ENCODE measurements at places on chromosomes 13 and 19. TPM values are rescaled to one million over a fixed set of nuclear protein-coding genes. Genes with fewer than 3 reads are reported as not detected.

FOSB gene
- total RNA-seq = 10.2 TPM

DNA sequence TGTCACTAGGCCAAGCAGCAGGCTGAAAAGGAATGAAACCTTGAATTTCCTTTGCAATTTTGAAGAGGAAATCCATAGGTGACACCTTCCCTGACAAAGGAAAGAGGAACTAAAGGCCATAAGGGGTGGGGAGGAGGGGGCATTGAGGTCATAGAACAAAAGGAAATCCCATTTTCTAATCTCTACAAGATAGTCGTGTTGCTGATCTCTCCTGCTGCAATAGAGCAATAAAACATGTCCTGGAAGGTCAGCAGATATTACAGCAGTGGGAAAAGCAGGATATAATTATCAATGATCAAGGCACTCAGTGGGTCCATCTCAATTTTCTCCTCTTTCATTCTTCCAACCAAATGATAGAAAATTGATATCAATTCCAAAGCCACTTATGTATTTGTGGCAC is 20.3 kb upstream of the RAP2A start:
- peaks cover 11% of the 10 kb centered on the region for H3K27me3 ChIP-seq
- no peak for DNase-seq
- H3K4me1 ChIP-seq = no peaks in the 10 kb centered on the region
- H3K27ac ChIP-seq = no peak overlapping the region
- no peaks in the 10 kb centered on the region for H3K36me3 ChIP-seq

PPFIA3 gene
- 3.6 TPM for total RNA-seq

- peak overlapping the region; percentile 61 for H3K4me3 ChIP-seq
- no peaks in the 10 kb centered on the region for H3K27me3 ChIP-seq
- H3K36me3 ChIP-seq = peaks cover 30% of the 10 kb centered on the region
- DNase-seq = no peak
These were observed 8.3 kb upstream of the JUND start for GRCh38 chr19:18289471-18290301.

GRCh38 chr19:9075064-9075949 is 11.6 kb upstream of the OR1M1 start:
- H3K36me3 ChIP-seq = no peaks in the 10 kb centered on the region
- DNase-seq = no peak
- H3K4me3 ChIP-seq = no peak overlapping the region
- H3K4me1 ChIP-seq = no peaks in the 10 kb centered on the region

- H3K4me3 ChIP-seq = peak within 1 kb of the TSS; percentile 96
- H3K27ac ChIP-seq = peak within 1 kb of the TSS; percentile 93
- peaks cover 54% of the 10 kb centered on the region for H3K36me3 ChIP-seq
- no peaks in the 10 kb centered on the region for H3K27me3 ChIP-seq
These were observed at the start of gene ZNF841 for GRCh38 chr19:52095172-52096014. Gene ZNF841 (minus strand): TSS chr19:52095765. CDS start chr19:52084801, 10,964 bp downstream.

DNA sequence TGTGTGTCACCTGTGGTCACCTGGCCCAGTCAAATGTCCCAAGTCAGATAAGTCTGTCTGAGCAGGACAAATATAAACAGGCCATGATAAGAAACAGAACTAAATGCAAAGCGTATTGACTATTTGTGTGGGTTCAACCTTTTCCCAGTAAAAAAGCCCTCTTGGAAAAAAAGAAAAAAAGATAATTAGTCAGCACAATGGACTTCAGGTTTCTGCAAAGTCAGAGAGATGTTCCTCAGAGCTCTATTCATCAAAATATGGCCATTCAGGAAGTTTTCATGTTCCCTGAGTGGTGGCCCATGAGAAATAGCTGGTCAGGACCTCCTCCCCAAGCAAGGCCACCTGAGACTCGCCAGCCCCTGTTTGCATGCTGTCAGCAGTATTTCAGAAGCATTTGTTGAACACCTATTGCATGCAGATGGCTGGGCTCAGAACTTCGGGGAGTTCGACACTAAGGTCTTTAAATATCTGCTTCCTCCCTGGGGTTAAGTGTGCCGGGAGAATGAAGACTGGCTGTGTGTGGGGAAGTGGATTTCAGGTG is 2.7 kb downstream of the FFAR3 start:
- H3K4me1 ChIP-seq = peaks cover 9% of the 10 kb centered on the region
- no peak for DNase-seq
- no peak overlapping the region for H3K4me3 ChIP-seq
- H3K36me3 ChIP-seq = no peaks in the 10 kb centered on the region

METTL21C gene
- not detected for total RNA-seq

- no peak overlapping the region for H3K4me3 ChIP-seq
- H3K4me1 ChIP-seq = peaks cover 4% of the 10 kb centered on the region
- no peaks in the 10 kb centered on the region for H3K36me3 ChIP-seq
- no peak for DNase-seq
- H3K27ac ChIP-seq = no peak overlapping the region
These were observed 6.4 kb downstream of the CEACAM3 start for GRCh38 chr19:41802770-41803169.

- peaks cover 54% of the 10 kb centered on the region for H3K36me3 ChIP-seq
- H3K4me1 ChIP-seq = no peaks in the 10 kb centered on the region
- H3K27ac ChIP-seq = no peak overlapping the region
- no peak overlapping the region for H3K4me3 ChIP-seq
These were observed 14.0 kb downstream of the ZNF260 start for GRCh38 chr19:36514012-36514612.

- no peak for DNase-seq
- peaks cover 7% of the 10 kb centered on the region for H3K4me1 ChIP-seq
- no peak overlapping the region for H3K27ac ChIP-seq
These were observed 12.1 kb upstream of the LTBP4 start for GRCh38 chr19:40588926-40589569.

- H3K4me1 ChIP-seq = peaks cover 45% of the 10 kb centered on the region
- H3K27ac ChIP-seq = peak overlapping the region; percentile 96
- H3K4me3 ChIP-seq = peak overlapping the region; percentile 80
- H3K36me3 ChIP-seq = peaks cover 35% of the 10 kb centered on the region
These were observed 1.3 kb upstream of the JUND start for GRCh38 chr19:18282788-18283141.

- peaks cover 4% of the 10 kb centered on the region for H3K27me3 ChIP-seq
- no peak overlapping the region for H3K27ac ChIP-seq
- no peak for DNase-seq
- peaks cover 31% of the 10 kb centered on the region for H3K36me3 ChIP-seq
- H3K4me1 ChIP-seq = peaks cover 24% of the 10 kb centered on the region
These were observed 6.4 kb upstream of the RASL11A start for GRCh38 chr13:27264181-27264580.

DNA sequence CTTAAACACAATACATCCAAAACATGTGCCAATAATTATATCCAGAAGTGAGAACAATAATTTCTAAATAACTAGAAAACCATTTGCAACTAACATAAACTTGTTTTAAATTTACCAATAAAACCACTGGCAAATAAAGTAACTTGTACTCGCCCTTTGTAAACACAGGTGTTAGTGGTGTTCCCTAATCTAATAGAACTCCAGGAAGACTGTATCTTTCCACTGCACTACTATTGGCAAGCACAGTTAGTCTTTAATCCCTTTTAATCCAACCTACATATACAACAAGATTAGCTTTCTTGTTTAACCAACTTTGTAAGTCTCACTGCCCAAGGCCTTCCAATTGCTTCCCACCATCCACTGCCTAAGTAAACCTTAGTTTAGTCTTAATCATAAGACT is 79.5 kb downstream of the PCDH9 start:
- H3K27ac ChIP-seq = no peak overlapping the region
- DNase-seq = no peak
- H3K4me1 ChIP-seq = no peaks in the 10 kb centered on the region
- H3K36me3 ChIP-seq = no peaks in the 10 kb centered on the region

DNA sequence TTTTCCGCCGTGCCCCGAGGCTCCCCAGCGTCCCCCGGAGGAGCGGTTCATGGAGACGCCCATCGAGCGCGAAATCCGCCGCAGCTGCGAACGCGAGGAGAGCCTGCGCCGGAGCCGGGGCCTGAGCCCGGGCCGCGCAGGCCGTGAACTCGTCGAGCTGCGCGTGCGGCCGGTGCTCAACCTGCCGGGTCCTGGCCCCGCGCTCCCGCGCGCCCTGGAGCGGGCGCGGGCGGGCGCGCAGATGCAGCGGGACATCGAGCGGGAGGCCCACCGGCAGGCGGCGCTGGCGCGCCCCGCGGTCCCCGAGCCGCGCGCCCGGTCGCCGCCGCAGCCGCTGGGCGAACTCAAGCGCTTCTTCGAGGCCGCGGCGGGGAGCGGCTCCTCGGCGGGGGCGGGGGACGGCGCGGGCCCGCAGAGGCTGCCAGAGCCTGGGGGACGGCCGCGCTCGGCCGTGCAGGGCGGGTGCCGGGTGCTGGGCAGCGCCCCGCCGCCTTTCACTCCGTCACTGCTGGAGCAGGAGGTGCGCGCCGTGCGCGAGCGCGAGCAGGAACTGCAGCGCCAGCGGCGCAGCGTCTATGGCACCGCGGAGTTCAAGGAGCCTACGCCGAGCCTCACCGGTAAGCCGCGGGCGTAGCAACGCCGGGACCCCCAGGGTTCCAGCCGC is 807 bp downstream of the MISP3 start:
- no peaks in the 10 kb centered on the region for H3K36me3 ChIP-seq
- DNase-seq = peak; percentile 77
- H3K27me3 ChIP-seq = no peaks in the 10 kb centered on the region
- peak overlapping the region; percentile 93 for H3K27ac ChIP-seq

DNA sequence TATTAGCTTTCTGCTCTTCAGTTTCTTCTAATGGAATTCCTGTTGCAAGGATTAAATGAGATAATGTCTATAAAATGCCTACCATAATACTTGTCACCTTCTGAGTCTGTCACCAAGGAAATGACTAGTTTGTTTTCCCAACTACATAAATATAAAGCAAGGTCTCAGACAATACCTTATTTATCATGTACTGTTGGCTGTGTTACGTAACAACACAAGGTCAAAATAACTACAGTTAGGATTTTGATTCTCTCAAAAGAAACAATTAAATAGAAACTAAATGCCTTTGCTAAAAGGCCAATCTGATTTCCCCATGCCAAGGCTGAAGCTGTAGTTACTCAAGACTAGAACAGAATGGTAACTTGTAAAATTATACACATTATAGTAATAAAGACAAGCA is 134.5 kb downstream of the PCDH9 start:
- DNase-seq = no peak
- H3K4me1 ChIP-seq = no peaks in the 10 kb centered on the region
- no peaks in the 10 kb centered on the region for H3K36me3 ChIP-seq
- H3K27me3 ChIP-seq = no peaks in the 10 kb centered on the region

DNA sequence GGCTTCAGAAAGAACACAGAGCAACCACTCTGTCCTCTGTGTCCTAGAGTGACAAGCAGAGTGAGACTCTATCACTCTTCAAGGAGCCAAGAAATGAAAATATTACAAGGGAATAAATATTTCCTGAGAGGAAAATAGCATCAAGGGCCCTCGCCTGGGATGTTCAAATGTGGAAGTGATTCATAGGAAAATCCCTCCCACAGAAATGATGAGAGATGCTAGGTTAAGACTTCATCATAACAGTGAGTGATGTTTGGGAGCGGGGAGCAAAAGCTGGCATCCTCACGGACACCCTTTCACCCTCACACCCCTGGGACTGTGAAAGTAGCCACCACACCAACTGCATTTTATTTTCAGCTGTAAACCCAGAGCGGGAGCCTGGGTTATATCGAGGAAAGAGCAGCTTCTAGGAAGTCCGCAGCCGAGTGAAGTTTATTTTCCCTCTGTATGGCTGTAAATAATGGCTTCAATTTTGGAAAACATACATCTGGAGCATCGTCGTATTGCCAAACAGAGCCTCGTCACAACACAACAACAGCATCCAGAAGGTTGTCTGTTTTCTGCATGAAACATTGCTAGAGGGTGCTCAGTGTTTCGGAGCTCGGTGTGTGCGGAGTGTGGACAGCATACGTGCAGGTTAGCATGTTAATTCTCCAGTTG is 54.8 kb downstream of the DLEU7 start:
- no peaks in the 10 kb centered on the region for H3K4me1 ChIP-seq
- peaks cover 32% of the 10 kb centered on the region for H3K27me3 ChIP-seq
- no peak overlapping the region for H3K4me3 ChIP-seq
- H3K27ac ChIP-seq = no peak overlapping the region

- no peak overlapping the region for H3K27ac ChIP-seq
- H3K36me3 ChIP-seq = peaks cover 3% of the 10 kb centered on the region
- no peak for DNase-seq
- no peak overlapping the region for H3K4me3 ChIP-seq
- peaks cover 13% of the 10 kb centered on the region for H3K4me1 ChIP-seq
These were observed 265.7 kb downstream of the DIAPH3 start for GRCh38 chr13:59898066-59898465.

DNA sequence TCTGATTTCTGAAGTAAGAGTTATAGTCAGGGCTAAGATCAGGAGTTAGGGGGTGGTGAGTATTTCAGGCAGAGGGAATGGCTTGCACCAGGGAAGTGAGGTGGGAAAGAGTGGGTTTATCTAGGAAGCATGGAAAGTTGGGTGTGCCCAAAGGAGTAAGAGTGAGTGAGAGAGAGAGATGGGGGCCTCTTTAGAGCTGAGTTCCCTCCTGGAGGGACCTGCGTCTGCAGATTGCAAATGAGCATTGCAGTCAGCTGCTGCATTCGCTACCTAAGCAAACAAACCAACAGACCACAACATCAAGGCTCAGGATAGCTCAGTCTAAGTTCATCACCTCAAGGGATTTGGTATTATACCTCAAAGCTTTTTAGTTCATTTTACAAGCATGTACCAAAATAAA is 405.8 kb downstream of the FGF9 start:
- no peaks in the 10 kb centered on the region for H3K27me3 ChIP-seq
- no peak for DNase-seq
- no peak overlapping the region for H3K4me3 ChIP-seq
- H3K36me3 ChIP-seq = peaks cover 13% of the 10 kb centered on the region
- peak overlapping the region; percentile 12 for H3K27ac ChIP-seq
- H3K4me1 ChIP-seq = peaks cover 55% of the 10 kb centered on the region

- H3K4me3 ChIP-seq = no peak overlapping the region
- no peak overlapping the region for H3K27ac ChIP-seq
- no peak for DNase-seq
- no peaks in the 10 kb centered on the region for H3K36me3 ChIP-seq
- no peaks in the 10 kb centered on the region for H3K4me1 ChIP-seq
These were observed 611.4 kb downstream of the PCDH9 start for GRCh38 chr13:66618702-66619101.

- peaks cover 5% of the 10 kb centered on the region for H3K4me1 ChIP-seq
- H3K36me3 ChIP-seq = peaks cover 49% of the 10 kb centered on the region
- no peaks in the 10 kb centered on the region for H3K27me3 ChIP-seq
These were observed 41.0 kb downstream of the PDE4A start for GRCh38 chr19:10461047-10461949.

- no peaks in the 10 kb centered on the region for H3K27me3 ChIP-seq
- no peak overlapping the region for H3K27ac ChIP-seq
- H3K4me1 ChIP-seq = peaks cover 6% of the 10 kb centered on the region
- H3K36me3 ChIP-seq = peaks cover 4% of the 10 kb centered on the region
- H3K4me3 ChIP-seq = no peak overlapping the region
These were observed 50.1 kb downstream of the PCCA start for GRCh38 chr13:100138859-100139491.

- H3K36me3 ChIP-seq = no peaks in the 10 kb centered on the region
- no peak overlapping the region for H3K27ac ChIP-seq
- H3K4me1 ChIP-seq = no peaks in the 10 kb centered on the region
- DNase-seq = no peak
- no peak overlapping the region for H3K4me3 ChIP-seq
These were observed 184.4 kb downstream of the NALCN start for GRCh38 chr13:101231751-101232428.

DNA sequence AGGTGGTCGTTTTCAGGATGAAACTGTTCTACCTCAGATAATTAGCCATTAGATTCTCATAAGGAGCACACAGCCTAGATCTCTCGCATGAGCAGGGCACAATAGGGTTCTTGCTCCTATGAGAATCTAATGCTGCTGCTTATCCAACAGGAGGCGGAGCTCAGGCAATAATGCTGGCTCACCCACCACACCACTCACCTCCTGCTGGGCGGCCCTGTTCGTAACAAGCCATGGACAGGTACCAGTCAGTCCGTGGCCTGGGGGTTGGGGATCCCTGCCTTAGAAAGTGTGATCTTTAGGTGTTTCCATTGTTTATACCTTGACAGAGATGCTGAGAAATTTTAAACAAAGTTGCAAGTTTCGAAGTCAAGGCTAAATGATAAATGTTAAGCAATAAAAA is 344.6 kb upstream of the HTR2A start:
- no peaks in the 10 kb centered on the region for H3K27me3 ChIP-seq
- H3K4me3 ChIP-seq = no peak overlapping the region
- no peak overlapping the region for H3K27ac ChIP-seq

All from activated T-helper 2 cell treated with anti-CD3 and anti-CD28 coated beads, Interferon-gamma antibody, Interleukin-2, Interleukin-4, amounts not matched to agents 10 μg/mL and 5 μg/mL and 100 μg/mL, durations not matched to agents 14 hours and 24 hours and 36 hours (primary cell).